Eye (tissue), 1 donor: ENCODE measurements at places on chromosomes 7 and 10.

- DNase-seq, result peak; percentile 32
Observed at GRCh38 chr7:112453505-112454171, 3.4 kb downstream of the IFRD1 start.

DNA sequence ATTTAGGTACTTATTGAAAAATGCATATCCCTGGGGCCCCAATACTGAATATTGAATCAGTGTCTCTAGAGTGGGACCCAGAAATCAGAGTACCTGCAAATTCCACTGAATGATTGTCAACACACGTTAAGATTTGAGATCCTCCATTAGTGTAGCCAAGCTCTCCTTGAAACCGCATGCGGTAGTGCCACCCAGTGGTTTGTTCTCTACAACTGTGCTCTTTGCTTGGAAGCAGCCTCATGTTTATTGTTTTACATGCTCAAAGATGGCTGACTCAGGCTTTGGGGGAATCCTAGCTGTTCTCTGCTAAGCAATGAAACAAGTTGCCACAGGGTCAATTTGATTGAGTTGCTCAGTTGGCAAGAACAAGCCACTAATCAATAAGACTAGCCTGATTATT lies 340.2 kb upstream of the CELF2 start:
- DNase-seq, result peak; percentile 89

DNA sequence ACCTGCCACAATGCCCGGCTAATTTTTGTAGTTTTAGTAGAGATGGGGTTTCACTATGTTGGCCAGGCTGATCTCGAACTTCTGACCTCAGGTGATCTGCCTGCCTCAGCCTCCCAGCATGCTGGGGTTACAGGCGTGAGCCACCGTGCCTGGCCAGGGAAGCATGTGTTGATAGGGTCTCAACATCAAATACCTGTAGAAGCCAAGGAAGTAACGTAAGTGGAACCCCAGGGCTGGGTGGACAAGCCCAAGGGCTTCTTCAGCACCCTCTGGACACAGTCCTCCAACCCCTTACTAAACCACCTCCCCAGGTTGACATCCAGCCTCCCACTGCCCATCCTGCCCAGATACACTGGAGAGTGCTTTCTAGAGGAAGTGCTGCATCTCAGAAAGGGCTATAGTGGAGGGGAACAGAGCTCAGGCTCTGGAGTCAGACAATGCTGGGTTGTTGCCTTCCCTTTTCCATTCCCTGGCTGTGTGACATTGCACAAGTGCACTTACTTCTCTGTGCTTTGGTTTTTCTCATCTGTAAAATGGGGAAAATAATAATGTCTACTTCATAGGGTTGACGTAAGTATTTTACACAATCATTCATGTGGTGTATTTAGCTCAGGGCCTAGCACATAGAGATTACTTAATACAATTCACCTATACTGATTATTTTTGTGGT lies 73.9 kb upstream of the KAT6B start:
- no peak for DNase-seq

DNA sequence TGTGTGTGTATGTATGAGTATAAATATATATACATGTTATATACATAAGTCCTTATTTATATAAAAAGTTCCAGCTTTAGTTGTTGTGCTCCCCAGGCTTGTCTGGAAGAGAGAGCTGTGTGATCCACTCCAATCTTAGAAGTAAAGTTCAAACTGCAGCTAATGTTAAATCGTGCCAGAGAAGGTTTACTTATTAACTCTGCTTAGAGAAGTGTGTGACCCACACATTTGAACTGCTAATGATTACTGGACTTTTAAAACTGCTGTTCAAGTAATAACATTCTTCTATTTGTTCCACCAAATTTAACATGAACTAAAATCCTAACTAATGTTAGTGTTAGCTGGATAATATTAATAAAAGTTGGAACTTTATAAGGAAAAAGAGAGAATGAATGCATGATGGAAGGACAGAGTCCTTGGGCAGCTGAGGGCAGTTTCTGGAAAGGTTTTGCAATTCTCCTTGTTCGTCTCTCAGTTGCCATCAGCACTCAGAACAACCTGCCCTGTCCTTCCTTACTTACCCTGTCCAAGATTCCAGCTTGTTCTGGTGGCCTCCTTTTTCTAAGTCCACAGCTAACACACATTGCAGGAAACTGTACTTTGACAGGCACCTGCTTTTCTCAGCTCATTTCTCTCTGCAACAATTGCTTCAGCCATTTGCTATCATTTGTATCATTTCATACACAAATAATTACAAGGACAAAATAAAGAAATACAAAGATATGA lies 162.6 kb downstream of the FAM107B start:
- no peak for DNase-seq

DNA sequence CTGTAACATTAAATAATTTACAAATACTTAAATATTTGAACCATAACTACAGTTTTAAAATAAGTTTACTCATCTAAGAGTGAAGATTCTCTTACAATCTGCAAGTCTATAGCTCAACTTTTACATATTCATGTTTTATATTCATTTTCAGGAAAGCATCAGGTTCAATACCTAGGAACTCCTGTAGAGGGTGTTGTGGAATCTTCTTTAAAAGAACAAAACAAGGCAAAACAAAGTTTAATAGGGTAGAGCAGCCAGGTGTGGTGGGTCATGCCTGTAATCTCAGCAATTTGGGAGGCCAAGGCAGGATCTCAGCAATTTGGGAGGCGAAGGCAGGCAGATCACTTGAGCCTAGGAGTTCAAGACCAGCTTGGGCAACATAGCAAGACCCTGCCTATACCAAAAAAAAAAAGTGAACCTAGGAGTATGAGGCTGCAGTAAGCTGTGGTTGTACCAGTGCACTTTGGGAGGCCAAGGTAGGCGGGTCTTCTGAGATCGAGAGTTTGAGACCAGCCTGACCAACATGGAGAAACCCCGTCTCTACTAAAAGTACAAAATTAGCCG lies 45.1 kb downstream of the ST8SIA6 start:
- DNase-seq, result no peak

GRCh38 chr10:75137533-75138438 lies 26.3 kb downstream of the SAMD8 start:
- DNase-seq, result no peak

DNA sequence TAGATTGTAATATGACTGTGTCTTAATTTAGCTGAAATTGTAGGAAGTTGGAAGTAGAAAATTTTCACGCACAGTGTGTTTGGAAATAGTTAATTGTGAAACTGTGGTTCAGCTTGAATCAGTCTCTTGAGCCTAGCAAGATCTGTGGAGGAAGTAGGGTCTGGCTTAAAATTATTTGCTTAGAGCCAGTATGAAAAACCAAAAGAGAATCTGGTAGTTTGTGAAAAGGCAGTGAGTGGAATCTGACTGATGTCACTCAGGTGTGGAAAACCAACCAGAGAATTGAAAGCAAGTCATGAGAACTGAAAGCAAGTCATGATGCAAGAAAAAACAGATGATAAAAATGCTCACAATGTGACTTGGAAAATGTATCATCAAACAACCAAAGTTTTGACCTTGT lies 11.5 kb downstream of the LIPJ start:
- DNase-seq, result no peak

GRCh38 chr7:34087892-34088891 lies 182.9 kb downstream of the BMPER start:
- peak; percentile 34 for DNase-seq

GRCh38 chr10:50431133-50431532 lies 179.8 kb upstream of the ASAH2 start:
- DNase-seq, result no peak

GRCh38 chr10:42929993-42930392 lies 146.9 kb upstream of the RET start:
- DNase-seq, result no peak

- DNase-seq, result no peak
Observed at GRCh38 chr7:118525020-118525419, 300.5 kb downstream of the ANKRD7 start.

- peak; percentile 67 for DNase-seq
Observed at GRCh38 chr7:83065714-83066113, 97.0 kb downstream of the PCLO start.

DNA sequence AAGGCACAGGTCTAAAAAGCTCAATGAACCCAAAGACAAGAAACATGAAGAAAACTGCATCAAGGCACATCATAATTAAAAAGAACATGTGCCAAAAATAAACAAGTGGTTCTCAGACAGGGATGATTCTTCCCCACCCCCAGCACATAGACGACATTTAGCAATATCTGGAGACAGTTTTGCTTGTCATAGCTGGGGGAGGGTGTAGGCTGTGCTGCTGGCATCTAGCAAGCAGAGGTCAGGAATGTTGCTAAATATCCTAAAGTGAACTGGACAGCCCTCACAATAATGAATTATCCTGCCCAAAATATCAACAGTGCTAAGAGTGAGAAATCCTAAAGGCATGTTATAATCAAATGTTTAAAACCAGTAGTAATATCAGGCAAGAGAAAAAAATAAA lies 122.6 kb downstream of the MICU1 start:
- no peak for DNase-seq

- no peak for DNase-seq
Observed at GRCh38 chr7:12025246-12025645, 185.8 kb upstream of the TMEM106B start.

GRCh38 chr10:86349474-86349873 lies 17.1 kb downstream of the GRID1 start:
- DNase-seq, result peak; percentile 71

- DNase-seq, result no peak
Observed at GRCh38 chr10:49168171-49168540, 20.0 kb downstream of the TMEM273 start.

- DNase-seq, result no peak
Observed at GRCh38 chr10:127013211-127013656, 108.0 kb downstream of the DOCK1 start.

- peak; percentile 76 for DNase-seq
Observed at GRCh38 chr10:68562661-68563570, 2.8 kb downstream of the TET1 start.

- DNase-seq, result no peak
Observed at GRCh38 chr10:24571870-24572450, 151.7 kb downstream of the ARHGAP21 start.

DNA sequence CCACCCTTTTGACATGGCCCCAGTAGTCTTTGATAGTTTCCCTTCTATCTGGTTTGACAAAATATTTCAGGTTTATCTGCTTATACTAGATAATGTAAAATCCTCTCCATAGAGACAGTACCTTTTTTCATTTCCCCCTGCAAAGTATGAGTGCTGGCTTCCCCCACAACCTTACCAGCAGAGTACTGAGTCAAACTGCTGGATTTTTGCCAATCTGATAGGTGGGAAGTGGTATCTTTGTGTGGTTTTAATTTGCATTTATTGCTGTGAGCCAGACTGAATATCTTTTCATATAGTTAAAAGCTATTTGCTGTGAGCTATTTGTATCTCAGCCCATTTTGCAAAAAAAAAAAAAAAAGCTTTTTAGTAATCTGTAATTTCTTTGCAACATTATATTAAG lies 32.1 kb upstream of the HECTD2 start:
- DNase-seq, result no peak

DNA sequence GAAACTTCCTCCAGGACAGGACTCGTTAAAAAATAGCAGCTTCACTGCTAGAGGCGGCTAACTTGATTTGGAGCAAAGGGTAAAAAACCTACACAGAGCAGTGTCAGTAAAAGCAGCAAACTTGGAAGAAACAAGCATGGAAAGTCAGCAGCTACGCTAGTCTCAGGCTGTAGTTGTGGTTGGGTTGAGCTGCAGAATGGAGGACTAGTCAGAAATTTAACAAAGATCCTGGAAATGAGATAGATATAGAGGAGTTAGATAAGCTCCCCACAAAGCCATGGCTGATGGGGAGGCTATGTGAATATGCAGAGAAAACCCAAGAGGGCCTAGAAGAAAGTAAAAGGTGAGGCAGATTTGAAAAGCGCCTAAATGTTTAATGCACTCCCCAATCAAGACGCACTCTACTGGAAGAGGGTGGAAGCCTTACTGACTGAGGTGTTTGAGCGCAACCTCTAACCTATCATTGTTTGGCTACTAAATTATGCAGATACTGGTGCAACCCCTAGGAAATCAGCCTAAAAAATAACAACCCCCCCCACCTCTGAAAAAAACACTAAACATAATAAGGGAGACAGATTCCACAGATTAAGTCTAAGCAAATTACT lies 99.7 kb upstream of the TMEM168 start:
- DNase-seq, result no peak

DNA sequence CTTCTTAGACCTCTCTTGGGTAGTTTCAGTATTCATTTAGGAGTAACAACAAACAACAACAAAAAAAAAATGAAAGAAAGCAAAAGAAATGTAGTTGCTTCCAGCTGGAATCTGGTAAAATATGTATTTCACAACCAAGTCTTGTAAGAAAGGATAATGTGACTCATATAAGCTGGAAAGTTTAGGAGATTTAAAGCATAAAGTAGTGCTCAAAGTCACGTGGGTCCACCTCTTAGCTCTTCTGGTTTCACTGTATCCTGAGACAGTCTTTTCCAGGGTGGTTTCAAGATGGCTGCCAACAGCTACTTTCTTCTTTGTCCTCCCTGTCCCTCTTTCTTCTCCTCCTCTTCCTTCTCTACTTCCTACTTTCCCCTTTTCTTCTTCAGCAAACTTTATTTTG lies 69.5 kb upstream of the CDK13 start:
- DNase-seq, result no peak

GRCh38 chr7:7695111-7695817 lies 23.1 kb downstream of the RPA3 start:
- DNase-seq, result no peak

GRCh38 chr7:112176693-112177415 lies 29.3 kb downstream of the DOCK4 start:
- no peak for DNase-seq

- DNase-seq, result no peak
Observed at GRCh38 chr10:29443745-29444523, 155.1 kb downstream of the LYZL1 start.
